ENCODE measurements at places on chromosomes 1 and 21. TPM values are rescaled to one million over a fixed set of nuclear protein-coding genes. Genes with fewer than 3 reads are reported as not detected.
A peak's percentile ranks its signal among the peaks of the same experiment; 100 is the strongest.

DNA sequence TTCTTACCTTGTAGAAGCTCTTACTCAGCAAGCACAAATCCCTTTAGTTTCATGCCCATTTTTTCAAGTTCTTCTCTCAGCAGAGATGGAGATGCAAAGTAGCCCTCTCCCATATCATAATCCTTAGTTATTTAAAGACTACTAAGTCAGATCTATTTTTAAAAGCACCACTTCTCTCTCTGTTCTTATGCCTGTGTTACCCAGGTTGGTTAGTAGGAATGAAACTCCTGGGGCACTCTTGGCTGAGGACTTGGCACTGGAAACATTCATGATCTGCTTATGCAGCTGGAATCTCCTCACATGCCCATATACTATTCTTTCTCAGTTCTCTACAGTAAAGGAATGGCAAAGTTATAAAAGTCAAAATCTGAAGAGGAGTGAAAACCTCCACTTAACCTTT lies 51.9 kb upstream of the PPP2R5A start:
- no peaks in the 10 kb centered on the region for H3K36me3 ChIP-seq
- no peak for DNase-seq
- no peaks in the 10 kb centered on the region for H3K27me3 ChIP-seq
- H3K4me1 ChIP-seq: peaks cover 31% of the 10 kb centered on the region
- no peak overlapping the region for H3K27ac ChIP-seq

- H3K36me3 ChIP-seq: no peaks in the 10 kb centered on the region
- H3K27me3 ChIP-seq: peaks cover 5% of the 10 kb centered on the region
- no peak for DNase-seq
- H3K27ac ChIP-seq: no peak overlapping the region
- no peak overlapping the region for H3K4me3 ChIP-seq
These were observed 16.1 kb downstream of the HUNK start for GRCh38 chr21:31888936-31889371.

DNA sequence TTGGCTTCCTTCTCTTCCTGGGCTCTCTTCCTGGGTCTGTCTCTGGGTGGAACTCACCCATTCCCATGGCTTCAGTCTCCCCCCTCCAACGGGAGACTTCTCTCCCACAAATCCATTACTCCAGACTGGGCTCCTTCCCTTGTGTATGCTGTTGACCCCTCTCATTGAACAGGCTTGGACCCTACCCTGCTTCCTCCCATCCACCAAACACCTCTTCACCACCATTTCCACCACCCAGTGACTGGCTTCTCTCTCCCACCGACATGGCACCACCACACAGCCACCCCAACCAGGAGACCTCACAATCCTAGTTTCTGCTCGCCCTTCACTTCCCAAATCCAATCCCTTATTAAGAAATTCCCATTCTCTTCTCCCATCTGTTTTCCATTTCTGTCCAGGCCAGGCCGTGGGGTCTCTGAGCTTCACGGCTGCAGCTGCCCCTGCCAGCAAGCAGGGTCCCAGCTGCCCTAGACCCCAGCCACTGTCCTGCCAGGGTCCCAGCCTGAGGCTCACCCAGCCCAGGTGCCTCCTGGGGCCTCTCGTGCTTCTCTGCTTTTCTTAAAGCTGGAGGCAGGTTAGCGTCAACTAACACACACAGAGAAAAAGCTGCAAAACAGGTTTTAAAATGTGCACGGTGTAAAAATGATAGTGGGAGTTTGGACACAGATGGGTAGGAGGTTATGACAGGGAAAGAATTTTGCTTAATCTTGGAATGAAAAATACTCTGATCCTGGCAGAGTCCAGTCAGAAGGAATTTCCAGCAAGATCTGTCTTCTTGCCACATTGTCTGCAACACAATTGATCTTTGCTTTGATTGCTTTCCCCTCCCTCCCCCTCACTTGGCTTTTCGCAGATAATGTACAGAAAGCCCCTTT lies 383.8 kb upstream of the VAMP3 start:
- no peaks in the 10 kb centered on the region for H3K27me3 ChIP-seq
- peak; percentile 47 for DNase-seq
- H3K4me1 ChIP-seq: peaks cover 19% of the 10 kb centered on the region

TMEM54 gene
- 9.9 TPM for total RNA-seq

DNA sequence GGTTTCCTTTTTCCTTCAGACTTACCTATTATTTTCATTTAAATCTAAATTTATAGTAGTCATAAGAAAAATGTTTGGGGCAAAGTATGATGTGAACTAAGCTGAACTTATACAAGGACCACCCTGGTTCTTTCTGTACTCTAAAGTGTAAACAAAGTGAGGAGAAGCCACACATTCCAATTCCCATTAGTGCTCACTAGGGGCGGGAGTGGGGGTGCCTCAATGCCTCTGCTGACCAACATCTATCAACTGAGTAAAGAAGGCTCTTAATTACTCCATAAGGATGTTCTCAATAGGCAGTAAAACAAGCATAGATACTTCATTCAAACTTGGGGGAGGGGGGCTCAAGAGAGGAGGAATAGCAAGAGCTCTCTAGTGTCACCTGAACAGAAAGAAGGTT lies 151.7 kb downstream of the CDC42BPA start:
- no peaks in the 10 kb centered on the region for H3K4me1 ChIP-seq
- no peaks in the 10 kb centered on the region for H3K27me3 ChIP-seq
- no peaks in the 10 kb centered on the region for H3K36me3 ChIP-seq
- no peak for DNase-seq
- no peak overlapping the region for H3K4me3 ChIP-seq
- H3K27ac ChIP-seq: no peak overlapping the region

- peaks cover 6% of the 10 kb centered on the region for H3K4me1 ChIP-seq
- DNase-seq: no peak
- H3K27me3 ChIP-seq: no peaks in the 10 kb centered on the region
- no peak overlapping the region for H3K27ac ChIP-seq
- H3K4me3 ChIP-seq: no peak overlapping the region
- no peaks in the 10 kb centered on the region for H3K36me3 ChIP-seq
These were observed 22.6 kb downstream of the MIS18A start for GRCh38 chr21:32256251-32256650.

DNA sequence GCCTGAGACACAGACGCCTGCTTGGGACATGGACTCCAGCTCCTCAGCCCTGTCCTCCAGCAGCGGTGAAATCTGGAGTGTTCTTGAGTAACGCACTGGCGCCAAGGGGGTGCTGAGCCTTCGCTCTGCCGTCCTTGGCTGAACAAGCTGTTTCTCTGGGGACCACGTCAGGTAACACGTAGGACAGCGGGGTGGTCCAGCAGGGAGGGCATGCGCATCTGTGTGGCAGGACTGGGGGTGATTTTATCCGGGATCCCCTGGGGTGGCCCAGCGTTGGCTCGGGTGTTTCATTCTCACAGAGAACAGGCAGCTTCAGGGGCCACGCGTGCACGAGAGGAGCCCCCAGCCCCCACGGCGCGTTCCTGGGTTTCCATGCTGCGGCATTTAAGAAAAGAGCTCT lies 61.2 kb downstream of the AGPAT3 start:
- H3K4me3 ChIP-seq: no peak overlapping the region
- DNase-seq: no peak
- no peaks in the 10 kb centered on the region for H3K27me3 ChIP-seq
- peaks cover 16% of the 10 kb centered on the region for H3K36me3 ChIP-seq

PKLR gene
- not detected for total RNA-seq

GRCh38 chr1:77926561-77927357 lies 38.3 kb downstream of the NEXN start:
- H3K27me3 ChIP-seq: no peaks in the 10 kb centered on the region
- no peak for DNase-seq
- no peaks in the 10 kb centered on the region for H3K36me3 ChIP-seq
- no peaks in the 10 kb centered on the region for H3K4me1 ChIP-seq

GRCh38 chr1:234849832-234850231 lies 239.9 kb upstream of the IRF2BP2 start:
- no peak overlapping the region for H3K4me3 ChIP-seq
- peak overlapping the region; percentile 80 for H3K27ac ChIP-seq
- H3K36me3 ChIP-seq: no peaks in the 10 kb centered on the region
- no peaks in the 10 kb centered on the region for H3K27me3 ChIP-seq
- H3K4me1 ChIP-seq: peaks cover 27% of the 10 kb centered on the region

DNA sequence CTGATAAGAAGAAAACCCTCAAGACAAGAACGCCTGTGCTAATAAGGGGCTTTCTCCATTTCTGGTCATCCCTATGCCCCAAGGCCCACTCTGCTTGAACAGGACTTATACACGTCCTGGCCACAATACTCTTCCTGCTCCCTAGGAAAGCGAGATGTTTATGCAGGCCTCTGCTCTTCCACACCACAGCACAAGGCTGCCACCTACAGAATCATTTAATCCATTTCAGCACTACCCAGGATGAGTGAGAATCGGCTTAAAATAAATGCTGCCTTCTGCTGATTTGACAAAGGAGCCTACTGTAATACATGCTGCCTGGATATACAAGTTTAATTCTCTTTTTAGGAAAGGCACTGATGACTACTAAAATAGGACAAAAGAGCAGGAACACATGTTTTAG lies 29.4 kb downstream of the FRRS1 start:
- no peak overlapping the region for H3K4me3 ChIP-seq
- H3K4me1 ChIP-seq: no peaks in the 10 kb centered on the region
- no peaks in the 10 kb centered on the region for H3K36me3 ChIP-seq
- no peaks in the 10 kb centered on the region for H3K27me3 ChIP-seq
- peak overlapping the region; percentile 46 for H3K27ac ChIP-seq

DNA sequence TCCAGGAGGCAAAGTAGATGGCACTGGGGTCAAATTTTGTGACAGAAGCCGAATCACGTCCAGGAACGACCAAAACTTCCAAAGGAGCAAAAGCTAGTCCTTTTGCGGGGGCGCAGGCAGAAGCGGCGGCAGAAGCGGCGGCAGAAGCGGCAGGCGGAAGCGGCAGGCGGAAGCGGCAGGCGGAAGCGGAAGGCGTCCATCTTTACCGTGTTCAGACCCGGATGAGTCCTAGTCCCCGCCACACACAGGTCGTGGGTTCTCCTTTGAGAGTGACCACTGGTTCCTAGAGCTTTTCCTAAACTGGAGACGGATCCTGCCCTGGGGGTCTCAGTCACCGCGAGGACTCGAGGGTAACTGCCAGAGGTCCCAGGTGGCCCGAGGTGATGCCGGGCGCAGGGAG lies 53.6 kb downstream of the POFUT2 start:
- no peak for DNase-seq
- H3K27me3 ChIP-seq: peaks cover 40% of the 10 kb centered on the region
- H3K4me3 ChIP-seq: no peak overlapping the region
- no peaks in the 10 kb centered on the region for H3K4me1 ChIP-seq

DNA sequence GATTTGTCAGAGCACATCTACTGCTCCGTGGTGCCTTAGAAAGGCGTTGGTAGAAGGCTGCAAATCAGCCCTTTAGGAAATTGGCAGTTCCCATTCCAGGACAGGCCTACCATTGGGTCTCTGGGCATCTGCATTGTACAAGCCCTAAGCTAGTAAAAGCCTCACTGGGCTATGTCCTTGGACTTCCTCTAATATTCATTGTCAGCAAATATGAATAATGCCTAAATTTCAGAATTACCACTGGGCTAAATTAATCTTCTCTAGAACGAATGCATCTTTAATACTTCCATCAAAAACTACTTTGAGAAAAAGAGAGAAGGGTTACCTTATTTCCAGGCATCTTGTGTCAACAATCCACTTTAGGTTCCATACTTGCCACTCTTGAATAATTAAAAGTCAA lies 41.5 kb upstream of the ATP1A1 start:
- no peak for DNase-seq
- H3K27ac ChIP-seq: no peak overlapping the region
- H3K36me3 ChIP-seq: no peaks in the 10 kb centered on the region
- H3K4me3 ChIP-seq: no peak overlapping the region
- H3K4me1 ChIP-seq: peaks cover 5% of the 10 kb centered on the region
- H3K27me3 ChIP-seq: no peaks in the 10 kb centered on the region

- no peak overlapping the region for H3K27ac ChIP-seq
- peaks cover 17% of the 10 kb centered on the region for H3K27me3 ChIP-seq
- no peak for DNase-seq
- H3K4me3 ChIP-seq: no peak overlapping the region
These were observed 4.4 kb upstream of the IGFN1 start for GRCh38 chr1:201186192-201186591.

GRCh38 chr1:159009287-159009686 lies 420 bp upstream of the IFI16 start:
- DNase-seq: no peak
- H3K4me3 ChIP-seq: peak overlapping the region; percentile 76
- H3K4me1 ChIP-seq: peaks cover 81% of the 10 kb centered on the region
- no peaks in the 10 kb centered on the region for H3K36me3 ChIP-seq
- peak overlapping the region; percentile 96 for H3K27ac ChIP-seq

DNA sequence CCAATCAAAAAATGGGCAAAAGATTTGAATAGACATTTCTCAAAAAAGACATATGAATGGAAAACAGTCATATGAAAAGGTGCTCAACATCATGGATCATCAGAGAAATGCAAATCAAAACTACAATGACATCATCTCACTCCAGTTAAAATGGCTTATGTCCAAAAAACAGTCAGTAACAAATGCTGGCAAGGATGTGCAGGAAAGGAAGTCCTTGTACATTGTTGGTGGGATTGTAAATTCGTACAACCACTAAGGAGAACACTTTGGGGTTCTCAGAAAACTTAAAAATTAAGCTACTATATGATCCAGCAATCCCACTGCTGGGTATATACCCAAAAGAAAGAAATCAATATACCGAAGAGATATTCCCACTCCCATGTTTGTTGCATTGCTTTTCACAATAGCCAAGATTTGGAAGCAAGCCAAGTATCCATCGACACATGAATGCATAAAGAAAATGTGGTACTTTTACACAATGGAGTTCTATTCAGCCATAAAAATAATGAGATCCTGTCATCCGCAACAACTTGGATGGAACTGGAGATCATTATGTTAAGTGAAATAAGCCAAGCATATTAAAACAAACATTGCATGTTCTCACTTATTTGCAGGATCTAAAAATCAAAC lies 17.9 kb downstream of the GBP5 start:
- no peak overlapping the region for H3K27ac ChIP-seq
- no peaks in the 10 kb centered on the region for H3K4me1 ChIP-seq
- no peak overlapping the region for H3K4me3 ChIP-seq
- H3K27me3 ChIP-seq: no peaks in the 10 kb centered on the region
- DNase-seq: no peak
- H3K36me3 ChIP-seq: no peaks in the 10 kb centered on the region

DNA sequence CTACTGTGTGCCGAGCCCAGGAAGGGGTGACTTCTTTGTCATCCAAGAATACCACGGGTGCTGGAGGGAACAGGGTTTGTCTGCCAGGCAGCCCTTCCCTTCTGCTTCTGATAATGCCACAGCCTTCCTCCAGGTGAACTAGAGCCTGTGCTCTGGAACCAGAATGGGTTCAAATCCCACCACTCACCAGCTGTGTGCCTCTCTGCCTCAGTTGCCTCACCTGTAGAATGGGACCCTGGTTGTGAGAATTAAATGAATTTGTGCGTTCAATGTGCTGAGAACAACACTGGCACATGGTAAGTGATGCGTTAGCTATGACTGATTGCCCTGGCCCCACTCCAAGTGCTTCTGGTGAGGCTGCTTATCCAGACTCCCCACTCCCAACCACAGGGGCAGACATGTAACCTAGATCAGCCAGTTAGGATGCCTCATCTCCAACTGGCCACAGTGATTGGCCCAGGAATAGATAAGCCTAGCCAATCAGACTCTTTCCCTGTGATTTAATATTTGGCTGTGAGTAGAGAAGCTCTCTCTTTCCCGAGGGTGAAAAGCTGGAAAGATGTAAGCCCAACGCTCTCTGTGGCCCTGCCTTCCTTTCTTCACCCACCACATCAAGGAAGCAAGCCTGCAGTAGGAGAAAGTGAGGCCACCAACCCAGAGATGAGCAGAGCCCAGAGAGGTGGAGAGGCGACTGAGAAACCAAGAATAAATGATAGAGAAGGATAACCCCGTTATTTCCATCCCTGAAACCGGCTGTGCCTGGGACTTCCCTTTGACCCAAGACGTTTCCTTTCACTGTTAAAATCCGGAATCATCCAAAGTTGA lies 20.8 kb upstream of the LAPTM5 start:
- H3K27me3 ChIP-seq: no peaks in the 10 kb centered on the region
- peak; percentile 59 for DNase-seq
- peaks cover 61% of the 10 kb centered on the region for H3K4me1 ChIP-seq
- no peaks in the 10 kb centered on the region for H3K36me3 ChIP-seq
- H3K27ac ChIP-seq: peak overlapping the region; percentile 9

CD1B gene
- total RNA-seq: not detected

GREM2 gene
- 0.85 TPM for total RNA-seq

Data from spleen (tissue), 13 donors.